ENCODE measurements at places on chromosomes 2 and 18.

DNA sequence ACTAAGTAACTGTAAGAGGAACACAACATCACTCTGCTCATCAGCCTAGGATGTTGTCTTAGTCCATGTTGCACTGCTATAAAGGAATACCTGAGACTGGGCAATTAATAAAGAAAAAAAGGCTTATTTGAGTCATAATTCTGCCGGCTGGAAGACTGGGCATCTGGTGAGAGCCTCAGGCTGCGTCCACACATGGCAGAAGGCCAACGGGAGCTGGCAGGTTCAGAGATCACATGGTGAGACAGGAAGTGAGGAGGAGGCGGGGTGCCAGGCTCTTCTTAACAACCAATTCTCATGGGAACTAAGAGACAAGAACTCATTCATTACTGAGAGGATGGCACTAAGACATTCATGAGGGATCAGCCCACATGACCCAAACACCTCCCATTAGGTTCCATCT lies 46.8 kb downstream of the EPG5 start:
- DNase-seq, result peak; percentile 32

DNA sequence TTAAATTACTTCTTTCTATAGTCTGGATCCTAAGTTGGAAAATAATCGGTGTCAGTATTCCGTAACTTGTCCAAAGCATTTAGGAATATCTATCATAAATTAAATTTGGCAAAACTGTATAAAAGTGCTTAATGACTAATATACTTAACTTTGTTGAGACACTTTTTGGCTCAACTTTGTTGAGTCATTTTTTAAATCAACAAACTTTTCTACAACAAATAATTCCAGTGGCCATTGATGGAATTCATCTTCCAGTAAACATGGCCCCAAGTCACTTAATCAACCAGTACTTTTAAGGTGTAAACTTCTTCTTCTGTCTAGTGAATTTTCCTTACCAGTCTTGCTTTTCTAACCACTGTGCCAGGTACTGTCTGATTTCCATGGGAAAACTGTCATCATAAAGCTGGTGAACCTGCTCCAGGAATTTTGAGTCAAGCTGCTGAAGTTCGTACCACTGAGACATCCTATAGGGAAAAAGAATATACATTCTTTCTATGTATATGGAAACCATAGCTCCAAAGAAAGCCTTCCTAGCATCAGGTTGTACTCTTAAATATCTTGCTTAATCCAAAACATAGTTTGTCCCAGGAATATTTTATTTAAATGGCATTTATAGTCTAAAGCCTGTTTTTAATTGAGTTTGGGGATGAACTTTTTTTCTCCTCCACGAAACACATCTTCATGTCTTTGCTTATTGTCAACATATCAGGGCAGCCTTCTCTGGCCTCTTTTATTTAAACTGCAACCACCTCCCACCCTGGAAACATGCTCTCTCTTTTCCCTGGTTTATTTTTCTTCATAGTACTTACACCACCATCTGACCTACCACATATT lies 4.2 kb downstream of the STAT1 start:
- no peak for DNase-seq

DNA sequence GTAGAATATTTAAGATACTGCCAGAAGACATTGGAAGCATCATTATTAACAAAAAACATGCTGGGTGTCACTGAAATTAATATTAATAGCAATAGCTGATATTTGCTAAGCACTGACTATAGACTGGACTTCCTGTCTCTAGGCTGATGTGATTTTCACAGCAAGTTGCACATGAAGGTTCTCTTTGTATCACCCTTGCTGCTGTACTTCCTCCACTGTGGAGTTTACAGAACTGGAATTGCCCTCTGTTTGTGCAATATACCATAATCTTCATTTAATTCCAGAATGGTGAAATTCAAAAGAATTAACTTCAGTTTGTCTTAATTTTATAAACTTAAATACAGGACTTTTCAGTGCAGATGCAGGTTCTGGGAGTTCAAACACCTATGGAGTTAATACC lies 585.1 kb downstream of the RNF144A start:
- DNase-seq, result no peak

DNA sequence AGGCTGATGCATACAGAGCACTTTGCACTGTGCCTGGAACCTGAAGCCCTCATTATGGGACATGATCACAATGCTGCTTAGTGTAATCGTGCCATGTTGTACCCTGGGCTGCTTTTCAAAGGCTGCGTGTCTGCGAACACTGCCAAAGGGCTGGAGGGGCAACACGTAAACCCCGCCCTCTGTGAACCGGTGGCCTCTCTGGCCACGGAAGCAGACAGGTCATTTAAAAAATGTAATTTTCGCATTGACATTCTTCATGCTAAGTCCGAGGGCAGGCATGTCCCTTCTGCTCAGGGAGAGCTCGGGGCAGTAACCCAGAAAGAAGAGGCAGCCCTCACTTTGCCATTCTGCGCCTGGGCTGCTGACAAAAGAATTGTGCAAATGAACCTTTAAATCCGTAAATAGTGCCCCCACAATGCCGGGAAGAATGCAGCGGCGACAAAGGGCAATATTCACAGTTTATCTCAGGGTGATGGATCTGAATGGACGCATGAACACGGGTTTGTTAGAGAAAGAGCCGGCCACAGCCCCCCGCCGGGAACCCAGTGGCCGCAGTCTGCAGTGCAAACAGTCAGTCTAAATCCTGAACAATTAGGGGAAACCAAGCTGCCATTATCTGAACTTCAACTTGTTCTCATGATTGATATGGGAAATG lies 226.1 kb downstream of the MYCN start:
- DNase-seq, result no peak

DNA sequence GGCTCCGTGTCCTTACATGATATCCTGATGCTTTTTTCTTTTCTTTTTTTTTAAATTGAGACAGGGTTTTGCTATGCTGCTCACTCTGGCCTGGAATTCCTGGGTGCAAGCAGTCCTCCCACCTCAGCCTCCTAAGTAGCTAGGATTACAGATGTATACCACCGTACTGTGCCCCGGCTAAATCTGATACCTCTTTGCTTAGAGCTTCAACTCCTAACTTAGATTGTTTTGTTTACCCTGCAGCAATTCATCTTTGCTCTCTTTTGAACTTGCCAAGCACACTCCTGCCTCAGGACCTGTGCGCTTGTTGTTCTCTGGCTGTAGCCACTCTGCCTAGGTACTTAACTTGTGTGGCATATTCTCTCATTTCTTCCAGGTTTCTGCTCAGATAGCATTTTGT lies 24.5 kb downstream of the RAB10 start:
- DNase-seq, result no peak

- no peak for DNase-seq
These were observed 350.6 kb downstream of the RND3 start for GRCh38 chr2:150136893-150137292.

DNA sequence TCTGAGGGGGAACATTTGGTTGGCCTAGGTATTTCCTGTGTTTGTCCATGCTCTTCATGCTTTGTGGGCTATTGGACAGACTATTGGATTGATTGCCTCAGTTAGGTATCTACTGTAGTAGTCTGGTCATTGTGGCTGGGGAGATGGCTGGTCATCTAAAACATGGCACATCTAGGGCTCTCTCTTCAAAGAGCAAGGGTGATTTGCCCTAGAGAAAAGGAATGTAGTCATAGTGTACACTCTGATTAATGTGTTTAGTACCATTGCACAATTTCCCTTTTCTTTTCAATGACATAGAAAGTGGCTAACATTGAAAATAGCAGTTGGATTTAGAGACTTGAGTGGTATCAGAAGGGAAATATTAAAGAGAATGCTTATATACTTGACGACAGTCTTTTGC lies 114.3 kb downstream of the LCLAT1 start:
- no peak for DNase-seq

DNA sequence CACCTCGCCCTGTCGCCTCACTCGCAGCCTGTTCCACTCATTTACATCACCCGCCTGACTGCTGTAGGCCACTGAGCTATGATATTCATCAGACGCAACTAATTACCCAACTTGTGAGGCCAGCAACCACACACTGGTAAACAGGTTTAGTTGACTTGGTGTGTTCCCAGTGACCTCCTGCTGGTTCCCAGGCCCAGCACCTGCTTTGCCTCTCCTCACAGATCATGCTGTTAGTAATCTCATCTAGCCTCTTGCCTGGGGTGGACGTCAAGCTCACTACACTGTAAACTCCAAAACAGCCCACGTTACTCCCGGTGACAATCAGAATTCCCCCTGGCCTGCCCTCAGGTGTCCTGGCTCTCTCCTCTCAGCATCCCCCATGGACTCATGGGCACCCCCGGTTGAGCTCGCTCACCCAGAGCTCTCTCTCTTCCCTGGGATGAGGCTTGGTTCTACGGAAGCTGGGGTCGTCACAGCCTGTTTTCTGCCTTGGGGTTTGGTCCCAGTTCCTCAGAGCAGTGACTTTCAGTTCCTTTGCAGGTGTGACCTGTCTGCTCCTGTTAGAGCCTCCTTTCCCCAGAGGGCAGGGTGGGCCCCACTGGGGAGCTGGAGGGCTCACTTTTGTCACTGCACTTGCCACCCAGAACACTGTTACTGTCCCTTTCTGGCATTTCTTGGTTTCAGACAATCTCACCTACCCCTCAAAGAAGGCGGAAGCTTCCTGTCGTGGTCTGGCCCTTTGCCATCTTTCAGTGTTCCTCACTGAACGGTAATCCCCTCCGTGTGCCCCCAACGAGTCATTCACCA lies 40.3 kb downstream of the INPP5D start:
- DNase-seq, result no peak

GRCh38 chr2:120368086-120368485 lies 22.1 kb downstream of the INHBB start:
- no peak for DNase-seq

GRCh38 chr18:11944252-11944651 lies 36.1 kb upstream of the MPPE1 start:
- no peak for DNase-seq

DNA sequence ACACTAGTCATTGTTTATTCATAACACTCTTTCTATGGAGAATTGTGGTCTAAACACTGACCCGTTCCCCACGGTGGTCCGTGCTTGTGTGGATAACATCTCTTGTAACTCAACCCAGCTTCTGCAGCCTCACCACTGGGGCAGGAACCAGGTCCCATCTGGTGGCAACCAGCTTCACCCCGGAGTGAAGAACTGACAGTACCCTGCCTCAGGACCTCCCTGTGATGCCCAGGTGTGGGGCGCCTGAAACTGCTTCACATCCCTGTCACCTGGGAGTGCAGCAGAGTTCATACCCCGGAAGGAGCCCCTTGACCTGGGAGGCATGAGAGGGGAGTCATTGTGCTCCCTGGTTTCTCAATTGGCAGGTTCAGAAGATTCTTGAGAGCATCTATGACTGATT lies 81.1 kb downstream of the LONRF2 start:
- DNase-seq, result no peak

DNA sequence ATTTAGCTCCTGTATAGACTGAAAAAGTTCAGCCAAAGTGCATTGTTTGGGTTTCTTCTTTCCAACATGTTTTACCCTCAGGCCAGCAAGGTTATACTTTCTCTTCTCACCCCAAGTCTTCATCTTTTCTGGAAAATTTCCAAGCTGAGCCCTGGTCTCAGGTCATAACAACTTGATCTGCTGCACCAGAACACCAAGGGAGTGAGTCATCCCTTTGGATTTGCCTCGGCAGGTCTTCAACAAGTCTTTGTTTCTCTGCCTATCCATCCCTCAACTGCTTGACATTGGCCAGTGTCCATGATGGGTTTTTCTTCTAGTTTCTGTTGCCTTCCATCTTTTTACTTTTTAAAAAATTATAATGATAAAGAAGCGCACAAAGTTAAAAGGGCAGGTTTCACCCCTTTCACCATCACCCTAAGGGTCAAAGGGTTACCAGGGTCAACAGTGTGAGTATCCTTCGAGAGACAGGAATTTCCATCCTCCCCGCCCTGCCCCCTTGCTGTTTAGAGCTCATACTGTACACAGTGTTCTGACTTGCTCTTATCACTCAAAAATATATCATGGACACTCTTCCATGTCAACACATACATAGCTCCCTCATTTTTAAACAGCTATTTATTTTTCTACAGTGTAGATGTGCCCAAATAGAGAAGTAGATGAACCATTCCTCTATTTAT lies 5.7 kb upstream of the SPATS2L start:
- no peak for DNase-seq

- DNase-seq, result no peak
These were observed 49.0 kb downstream of the CAPN13 start for GRCh38 chr2:30758191-30758651.

GRCh38 chr2:240960971-240961876 lies 37.2 kb upstream of the SNED1 start:
- DNase-seq, result no peak
